ENCODE measurements at places on chromosomes 5 and 9.

DNA sequence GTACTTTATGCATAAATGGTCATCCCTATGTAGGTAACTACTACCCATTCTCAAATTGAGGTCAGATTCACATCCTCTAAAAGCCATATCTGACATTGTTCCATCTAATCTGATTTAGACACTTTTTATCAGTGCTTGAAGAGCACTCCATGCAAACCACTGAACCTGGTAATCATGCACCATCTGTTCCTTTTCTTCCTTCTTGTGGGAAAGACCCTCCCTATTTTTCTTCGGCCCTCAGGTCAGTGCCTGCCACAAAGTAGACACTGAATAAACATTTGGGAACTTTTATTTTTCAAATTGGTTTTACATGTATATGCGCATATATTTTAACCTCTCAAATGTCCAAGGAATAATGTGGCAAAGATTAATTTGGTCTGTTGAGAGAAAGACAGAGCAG, 26.0 kb upstream of the PDE4D start:
- no peak overlapping the region for H3K4me3 ChIP-seq
- H3K4me1 ChIP-seq, result no peaks in the 10 kb centered on the region
- no peak for DNase-seq

DNA sequence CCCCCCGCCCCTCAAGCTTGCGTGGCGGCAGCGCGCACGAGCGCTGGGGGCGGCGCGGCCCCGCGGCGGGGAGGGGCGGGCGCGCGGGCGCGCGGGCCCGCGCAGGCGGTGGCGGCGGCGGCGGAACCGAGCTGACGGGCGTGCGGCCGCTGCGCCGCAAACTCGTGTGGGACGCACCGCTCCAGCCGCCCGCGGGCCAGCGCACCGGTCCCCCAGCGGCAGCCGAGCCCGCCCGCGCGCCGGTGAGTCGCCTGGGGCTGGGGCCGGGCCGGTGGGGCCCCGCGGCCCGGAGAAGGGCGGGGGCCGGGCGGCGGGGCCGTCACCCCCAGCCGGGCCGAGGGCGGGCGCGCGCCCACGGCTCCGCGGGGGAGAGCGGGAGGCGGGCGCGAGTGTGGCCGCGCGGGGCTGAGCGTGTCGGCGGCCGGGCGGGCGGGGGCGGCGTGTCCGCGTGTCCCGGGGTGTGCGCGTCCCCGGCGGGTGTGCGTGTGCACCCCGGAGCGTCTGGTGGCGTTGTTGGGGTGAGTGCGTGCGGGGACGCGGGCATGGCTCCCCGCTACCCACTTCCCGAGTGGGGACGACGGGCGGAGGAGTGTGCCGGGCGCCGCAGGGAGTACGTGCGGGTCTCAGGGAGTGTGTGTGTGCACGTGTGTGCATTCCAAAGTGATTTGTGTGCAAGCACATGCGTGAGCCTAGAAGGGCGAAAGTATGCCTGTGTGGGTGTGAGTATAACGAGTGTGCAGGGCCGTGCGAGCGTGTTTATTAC, at the start of gene NEK6:
Gene NEK6, plus strand, starts transcription at position 106 of the 763 bp plus-strand sequence. CDS start 44,016 bp downstream, outside the sequence.
- peak within 1 kb of the TSS; percentile 89 for H3K4me3 ChIP-seq
- no peak for DNase-seq
- H3K4me1 ChIP-seq, result peaks cover 79% of the 10 kb centered on the region
- peak within 1 kb of the TSS; percentile 92 for H3K27ac ChIP-seq

DNA sequence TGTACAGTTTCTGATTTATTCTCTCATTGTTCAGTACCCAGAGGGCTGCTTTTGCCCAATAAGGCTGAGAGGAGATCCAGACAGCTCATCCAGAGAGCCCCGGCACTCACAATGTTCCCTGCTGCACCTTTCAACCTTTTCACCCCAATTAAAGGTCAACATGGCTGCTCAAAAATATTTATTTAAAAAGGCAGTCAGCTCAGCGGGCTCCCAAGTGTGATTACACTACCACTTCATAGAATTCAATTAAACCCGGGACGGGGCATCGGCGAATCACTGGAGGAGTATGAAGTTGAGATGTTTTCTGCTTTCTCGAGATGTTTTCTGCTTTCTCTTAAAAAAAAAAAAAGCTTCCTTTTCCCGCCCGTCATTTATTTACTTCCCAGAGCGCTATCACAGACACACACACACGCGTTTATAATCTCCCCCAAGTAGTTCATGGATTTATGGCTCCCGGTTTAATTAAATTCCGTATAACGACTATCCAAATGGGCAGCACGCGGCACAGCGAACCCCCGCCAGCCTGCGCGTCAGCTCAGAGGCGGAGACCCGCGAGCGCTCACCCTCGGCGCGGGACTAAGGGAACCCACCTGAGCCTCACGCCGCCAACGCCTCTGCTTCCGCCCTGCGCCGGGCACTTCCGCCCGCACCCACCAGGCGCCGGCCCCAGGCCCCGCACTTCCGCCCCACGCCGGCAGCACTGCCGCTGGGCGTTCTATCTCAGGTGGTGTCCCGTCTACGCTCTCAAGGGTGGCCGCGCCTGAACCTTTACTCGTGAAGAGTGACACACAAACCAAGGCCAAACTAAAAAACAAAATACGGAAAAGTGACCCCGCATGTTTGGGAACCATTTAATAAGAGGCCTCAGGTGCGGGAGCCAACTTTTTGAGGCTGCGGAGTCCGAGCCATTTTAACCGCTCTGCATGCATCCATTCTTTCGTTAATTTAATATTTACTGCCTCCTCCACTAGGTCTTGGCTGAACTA, at the start of gene C5orf63:
Gene C5orf63, minus strand, starts transcription at position 642 of the 986 bp plus-strand sequence. CDS start 14,507 bp downstream, outside the sequence.
- H3K27me3 ChIP-seq, result no peaks in the 10 kb centered on the region
- H3K27ac ChIP-seq, result peak within 1 kb of the TSS; percentile 93
- peak; percentile 81 for DNase-seq

DNA sequence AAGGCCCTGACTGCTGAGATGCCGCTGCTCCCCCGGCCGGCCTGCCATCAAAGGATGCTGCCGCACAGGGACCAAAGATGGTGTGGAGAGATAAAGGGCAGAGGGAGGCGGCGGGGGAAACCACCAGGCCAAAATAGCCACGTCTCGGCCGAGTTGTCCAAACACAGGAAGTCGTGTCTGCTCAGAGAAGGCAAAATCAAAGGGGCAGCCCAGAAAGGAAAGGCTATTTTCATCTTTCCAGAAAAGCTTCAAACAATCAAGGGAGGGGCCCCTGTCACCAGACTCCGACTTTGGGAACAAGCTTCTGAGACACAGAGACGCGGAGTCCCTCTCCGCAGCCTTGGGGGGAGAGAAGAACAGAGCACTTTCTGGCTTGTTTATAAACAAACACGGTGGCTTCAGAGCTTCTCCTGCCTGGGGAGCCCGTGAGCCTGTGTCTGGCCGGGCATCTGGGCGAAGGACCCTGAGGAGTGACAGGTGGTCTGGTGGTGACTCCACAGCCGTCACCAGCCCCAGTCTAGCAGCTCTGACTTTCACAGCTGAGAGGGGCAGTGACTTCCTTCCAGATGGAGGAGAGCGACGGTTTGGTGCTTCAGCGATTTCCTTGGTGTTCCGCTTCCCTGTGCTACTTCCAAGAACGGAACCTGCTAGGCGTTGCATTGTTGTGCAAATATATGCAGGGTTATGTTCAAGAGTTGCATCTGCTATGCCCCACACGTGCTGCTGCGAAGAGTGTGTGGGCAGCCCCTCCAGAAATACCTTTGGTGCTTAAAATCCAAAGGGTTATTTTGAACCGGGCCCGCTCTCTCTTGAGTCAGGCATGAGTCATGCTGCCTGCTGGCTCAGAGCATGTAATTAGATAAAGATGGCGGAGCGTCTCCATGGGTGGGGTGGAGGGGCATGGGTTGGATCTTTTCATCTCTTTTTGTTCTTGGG, 24.0 kb downstream of the ADAMTSL2 start:
- peaks cover 9% of the 10 kb centered on the region for H3K27me3 ChIP-seq
- H3K27ac ChIP-seq, result peak overlapping the region; percentile 79
- no peak overlapping the region for H3K4me3 ChIP-seq
- peaks cover 28% of the 10 kb centered on the region for H3K4me1 ChIP-seq
- DNase-seq, result peak; percentile 45
- no peaks in the 10 kb centered on the region for H3K36me3 ChIP-seq

- H3K4me1 ChIP-seq, result peaks cover 34% of the 10 kb centered on the region
- H3K27me3 ChIP-seq, result no peaks in the 10 kb centered on the region
- no peak overlapping the region for H3K4me3 ChIP-seq
- H3K27ac ChIP-seq, result peak overlapping the region; percentile 25
- DNase-seq, result no peak
- H3K36me3 ChIP-seq, result peaks cover 21% of the 10 kb centered on the region
Observed at GRCh38 chr9:123868002-123868401, 61.9 kb downstream of the DENND1A start.

GRCh38 chr9:4325113-4325512, 25.2 kb upstream of the GLIS3 start:
- H3K36me3 ChIP-seq, result no peaks in the 10 kb centered on the region
- H3K4me3 ChIP-seq, result no peak overlapping the region
- no peaks in the 10 kb centered on the region for H3K27me3 ChIP-seq

DNA sequence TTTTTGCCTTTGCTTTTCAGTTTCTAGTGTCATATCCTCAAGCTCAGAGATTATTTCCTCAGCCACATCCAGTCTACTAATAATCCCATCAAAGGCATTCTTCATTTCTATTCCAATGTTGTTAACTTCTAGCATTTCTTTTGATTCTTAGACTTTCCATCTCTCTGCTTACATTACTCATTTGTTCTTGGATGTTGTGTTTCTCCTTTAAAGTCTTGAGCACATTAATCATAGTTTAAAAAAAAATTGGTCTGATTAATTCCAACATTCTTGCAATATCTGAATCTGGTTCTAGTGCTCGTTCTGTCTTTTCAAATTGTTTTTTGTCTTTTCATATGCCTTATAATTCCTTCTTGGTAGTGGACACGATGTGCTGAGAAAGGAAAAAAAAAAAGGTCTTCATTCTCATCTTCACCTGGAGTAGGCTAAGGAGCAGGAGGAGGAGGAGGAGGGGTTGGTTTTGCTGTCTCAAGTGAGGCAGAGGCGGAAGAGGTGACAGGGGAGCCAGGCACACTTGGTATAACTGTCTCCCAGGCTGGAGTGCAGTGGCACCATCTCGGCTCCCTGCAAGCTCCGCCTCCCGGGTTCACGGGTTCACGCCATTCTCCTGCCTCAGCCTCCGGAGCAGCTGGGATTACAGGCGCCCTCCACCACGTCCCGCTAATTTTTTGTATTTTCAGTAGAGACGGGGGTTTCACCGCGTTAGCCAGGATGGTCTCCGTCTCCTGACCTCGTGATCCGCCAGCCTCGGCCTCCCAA, 16.3 kb downstream of the PRXL2C start:
- no peak overlapping the region for H3K4me3 ChIP-seq
- H3K4me1 ChIP-seq, result no peaks in the 10 kb centered on the region
- no peak overlapping the region for H3K27ac ChIP-seq
- DNase-seq, result no peak
- peaks cover 2% of the 10 kb centered on the region for H3K36me3 ChIP-seq
- H3K27me3 ChIP-seq, result peaks cover 14% of the 10 kb centered on the region

GRCh38 chr9:105510024-105510423, 47.9 kb upstream of the FKTN start:
- no peak for DNase-seq
- no peaks in the 10 kb centered on the region for H3K36me3 ChIP-seq
- no peak overlapping the region for H3K27ac ChIP-seq
- H3K4me1 ChIP-seq, result peaks cover 8% of the 10 kb centered on the region

- DNase-seq, result no peak
- peaks cover 57% of the 10 kb centered on the region for H3K4me1 ChIP-seq
- H3K36me3 ChIP-seq, result peaks cover 23% of the 10 kb centered on the region
- no peak overlapping the region for H3K4me3 ChIP-seq
Observed at GRCh38 chr9:71681708-71682272, 86.5 kb downstream of the CEMIP2 start.

DNA sequence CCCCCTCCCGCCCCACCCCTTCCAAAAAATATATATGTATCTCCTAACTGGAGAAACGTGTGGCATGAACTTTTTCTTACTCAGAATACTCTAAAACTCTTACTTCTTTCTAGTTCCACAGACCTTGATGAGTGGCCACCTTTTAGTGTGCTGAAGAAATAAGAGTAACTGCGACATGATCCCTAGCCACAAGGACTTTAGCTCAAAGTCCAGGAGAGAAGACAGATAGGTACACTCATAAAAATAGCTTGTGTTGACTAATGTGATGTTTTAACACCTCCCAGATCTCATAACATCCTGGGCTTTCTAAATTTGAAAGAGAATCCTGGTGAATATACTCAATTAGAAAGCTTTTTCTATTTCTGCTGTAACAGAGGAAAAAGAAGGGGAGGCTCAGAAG, 1005.0 kb upstream of the DMAC1 start:
- H3K4me1 ChIP-seq, result no peaks in the 10 kb centered on the region
- DNase-seq, result no peak
- no peaks in the 10 kb centered on the region for H3K36me3 ChIP-seq
- H3K27ac ChIP-seq, result no peak overlapping the region

DNA sequence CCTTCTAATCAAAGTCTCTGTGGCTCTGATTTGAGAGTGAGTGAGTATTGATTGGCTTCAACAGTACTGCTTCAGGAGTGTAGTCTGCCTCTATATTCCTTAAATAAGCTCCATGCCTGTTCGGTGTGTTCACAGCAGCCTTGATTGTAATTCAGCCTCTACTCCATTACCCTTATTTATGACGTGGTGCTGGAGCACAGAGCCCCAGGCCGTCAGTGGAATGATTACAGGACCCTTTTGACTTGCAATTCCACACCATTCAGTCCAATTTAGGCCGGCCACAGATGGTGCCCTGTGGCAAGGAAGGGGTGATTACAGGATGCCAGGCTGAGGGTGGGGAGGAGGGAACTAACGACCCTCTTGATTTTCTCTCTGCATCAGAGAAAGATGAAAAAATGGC, 110.3 kb downstream of the ASTN2 start:
- H3K36me3 ChIP-seq, result no peaks in the 10 kb centered on the region
- H3K27me3 ChIP-seq, result no peaks in the 10 kb centered on the region

GRCh38 chr9:4713849-4714248, 27.2 kb downstream of the AK3 start:
- DNase-seq, result no peak
- peak overlapping the region; percentile 6 for H3K4me3 ChIP-seq
- peaks cover 26% of the 10 kb centered on the region for H3K36me3 ChIP-seq
- peaks cover 4% of the 10 kb centered on the region for H3K4me1 ChIP-seq
- peak overlapping the region; percentile 73 for H3K27ac ChIP-seq
- peaks cover 2% of the 10 kb centered on the region for H3K27me3 ChIP-seq

DNA sequence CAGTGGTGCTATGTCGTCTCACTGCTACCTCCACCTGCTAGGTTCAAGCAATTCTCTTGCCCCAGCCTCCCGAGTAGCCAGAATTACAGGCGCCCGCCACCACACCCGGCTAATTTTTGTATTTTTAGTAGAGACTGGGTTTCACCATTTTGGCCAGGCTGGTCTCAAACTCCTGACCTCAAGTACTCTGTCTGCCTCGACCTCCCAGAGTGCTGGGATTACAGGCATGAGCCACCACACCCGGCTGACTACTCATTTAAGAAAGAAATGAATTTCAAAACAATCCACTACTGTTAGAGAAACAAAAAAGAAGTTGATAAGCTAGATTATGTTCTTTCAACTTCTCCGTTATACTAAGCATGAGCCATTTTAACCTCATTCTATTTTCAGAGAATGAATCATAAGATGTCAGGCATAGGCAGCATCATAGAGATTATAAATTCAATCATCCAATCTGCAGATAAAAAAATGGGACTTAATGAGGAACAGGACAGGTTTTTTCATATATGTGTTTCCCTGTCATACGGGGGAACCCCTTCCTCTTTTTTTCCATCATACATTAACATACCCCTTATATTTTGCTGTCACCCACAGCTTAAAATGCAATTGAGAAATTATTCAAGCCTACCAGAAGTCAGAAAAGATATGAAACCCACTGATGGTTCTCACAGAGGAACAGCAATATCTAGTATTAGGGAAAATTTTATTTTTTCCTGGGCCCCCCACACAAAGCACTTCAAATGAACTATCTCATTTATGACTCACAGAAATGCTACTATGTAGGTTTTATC, 26.5 kb upstream of the ADRB2 start:
- no peak overlapping the region for H3K4me3 ChIP-seq
- no peak for DNase-seq
- peaks cover 6% of the 10 kb centered on the region for H3K27me3 ChIP-seq
- H3K27ac ChIP-seq, result peak overlapping the region; percentile 84
- peaks cover 64% of the 10 kb centered on the region for H3K4me1 ChIP-seq

GRCh38 chr5:178992291-178992895, 2.7 kb downstream of the GRM6 start:
- no peaks in the 10 kb centered on the region for H3K4me1 ChIP-seq
- no peak overlapping the region for H3K27ac ChIP-seq
- H3K36me3 ChIP-seq, result peaks cover 2% of the 10 kb centered on the region

Measured in activated naive CD8-positive, alpha-beta T cell treated with anti-CD3 and anti-CD28 coated beads, Interleukin-2, amount 50 U/mL, for 24 hours (primary cell).